ENCODE measurements at places on chromosomes 7 and 10.
A peak's percentile ranks its signal among the peaks of the same experiment; 100 is the strongest.

- DNase-seq, result peak; percentile 16
Measured at GRCh38 chr7:80918399-80918798, 452 bp downstream of the SEMA3C start.

DNA sequence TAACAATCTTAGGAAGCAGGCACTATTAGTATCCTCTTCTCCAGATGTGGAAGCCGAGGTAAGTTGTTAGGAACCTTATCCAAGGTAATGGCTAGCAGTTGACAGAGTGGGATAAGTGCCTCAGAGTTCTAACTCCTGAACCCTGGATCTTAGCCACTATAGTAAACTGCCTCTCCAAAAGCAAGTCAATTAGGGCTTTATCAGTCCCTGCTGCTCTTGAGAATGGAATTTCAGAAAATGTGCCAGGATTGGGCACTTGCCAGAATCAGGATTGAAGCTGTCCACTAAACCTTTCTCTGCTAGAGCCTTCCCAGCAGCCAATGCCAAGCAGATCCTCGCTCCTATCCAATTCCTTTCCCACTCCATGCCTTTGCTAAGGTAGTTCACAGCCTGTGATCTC, 777.5 kb upstream of the POM121L12 start:
- no peak for DNase-seq

DNA sequence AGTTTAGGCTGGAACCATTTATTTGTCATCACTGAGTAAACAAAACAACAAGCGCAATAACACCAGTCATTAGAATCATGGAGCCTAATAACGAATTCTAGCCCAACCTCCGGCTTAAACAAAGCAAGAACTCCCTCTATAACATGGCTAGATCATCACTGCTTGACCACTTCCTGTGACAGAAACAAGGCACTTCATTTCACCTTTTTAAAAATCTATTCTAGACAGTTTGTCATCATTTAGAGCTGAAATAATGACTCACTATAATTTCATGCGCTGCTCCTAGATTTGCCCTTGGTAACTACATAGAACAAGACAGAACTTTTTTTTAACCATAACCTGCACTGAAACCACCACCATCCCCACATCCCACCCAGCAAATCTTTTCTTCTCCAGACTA, 81.3 kb downstream of the OSBPL3 start:
- no peak for DNase-seq

DNA sequence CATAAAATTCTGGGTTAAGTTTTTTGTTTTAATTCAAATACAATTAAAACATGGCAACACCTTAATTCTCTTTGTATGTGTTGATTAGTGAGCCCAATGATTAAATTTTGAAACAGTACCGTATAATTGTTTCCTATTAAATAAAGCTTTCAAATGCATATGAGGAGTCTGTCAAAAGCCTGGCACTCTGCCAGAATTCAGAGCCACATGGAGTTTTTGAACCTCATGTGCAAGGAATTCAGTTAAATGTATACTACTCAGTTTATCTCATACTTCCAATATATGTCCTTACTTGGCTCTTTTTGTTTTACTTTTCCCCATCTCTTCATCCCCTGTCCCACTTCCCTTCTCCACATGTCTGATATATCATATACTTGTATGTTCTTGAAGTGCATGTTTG, 165.6 kb upstream of the FAM3C start:
- DNase-seq, result no peak

- DNase-seq, result no peak
Measured at GRCh38 chr10:71266918-71267442, 52.1 kb upstream of the SLC29A3 start.

DNA sequence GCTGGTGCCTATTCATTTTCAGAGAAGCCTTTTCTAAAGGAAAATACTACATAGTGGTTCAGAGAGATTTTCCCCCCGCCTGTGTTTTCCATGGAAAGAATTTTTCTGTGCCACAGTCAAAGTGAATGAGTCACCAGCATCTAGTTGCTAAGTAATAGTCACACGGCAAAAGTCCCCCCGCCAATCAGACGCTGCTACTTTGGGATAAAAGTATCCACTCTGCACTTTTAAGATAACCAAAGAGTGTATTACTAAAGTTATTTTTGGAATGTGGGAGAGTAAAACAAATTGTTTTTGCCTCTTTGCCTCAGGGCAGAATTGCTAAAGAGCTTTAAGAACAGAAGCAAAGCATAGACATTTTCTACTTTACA, 23.5 kb downstream of the ABLIM1 start:
- no peak for DNase-seq

- DNase-seq, result no peak
Measured at GRCh38 chr7:21352540-21353387, 75.1 kb upstream of the SP4 start.

GRCh38 chr7:101370836-101371235, 8.2 kb downstream of the COL26A1 start:
- no peak for DNase-seq

DNA sequence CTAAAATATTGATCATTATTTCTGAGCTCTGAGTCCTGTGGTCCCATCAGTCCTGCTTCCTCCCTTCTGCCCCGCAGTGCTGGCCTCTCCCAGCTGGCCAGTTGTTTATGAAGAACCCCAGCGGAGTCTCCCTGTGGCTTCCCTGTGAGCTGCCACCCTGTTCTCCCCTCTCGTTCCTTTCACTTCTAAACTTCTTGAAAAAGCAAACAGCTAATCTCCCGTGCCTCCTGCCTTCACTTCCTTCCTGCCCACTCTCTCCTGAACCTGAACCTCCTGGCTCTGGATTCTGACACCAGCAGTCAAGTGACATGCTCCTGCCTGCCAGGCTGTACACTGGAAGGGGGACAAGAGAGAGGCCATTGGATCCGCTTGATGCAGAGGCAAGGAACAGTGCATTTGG, 63.7 kb upstream of the ZPBP start:
- no peak for DNase-seq

- DNase-seq, result peak; percentile 66
Measured at GRCh38 chr10:23293145-23293724, 51.4 kb downstream of the C10orf67 start.

GRCh38 chr7:80186721-80187120, 52.1 kb downstream of the GNAI1 start:
- DNase-seq, result no peak

GRCh38 chr10:61140765-61141392, 196.9 kb upstream of the RHOBTB1 start:
- DNase-seq, result no peak

GRCh38 chr10:47165711-47166404, 134.1 kb upstream of the GDF10 start:
- DNase-seq, result no peak

DNA sequence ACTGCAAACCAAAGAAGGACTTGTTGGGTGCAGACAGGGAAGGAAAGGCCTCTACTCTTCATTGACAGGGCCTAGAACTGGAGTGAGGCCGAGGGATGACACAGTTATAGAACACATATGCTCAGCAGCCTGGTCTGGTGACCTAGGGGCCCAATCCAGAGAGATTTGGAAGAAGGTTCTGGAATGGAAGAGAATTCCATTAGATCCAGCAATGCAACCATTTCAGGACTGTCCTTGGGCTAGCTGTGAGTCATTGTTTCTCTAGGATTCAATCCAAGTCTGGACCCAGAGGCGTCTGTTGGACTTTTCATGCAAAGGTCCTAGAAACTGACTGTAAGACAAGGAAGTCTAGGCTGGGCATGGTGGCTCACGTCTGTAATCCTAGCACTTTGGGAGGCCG, 59.2 kb downstream of the WIPF3 start:
- no peak for DNase-seq

DNA sequence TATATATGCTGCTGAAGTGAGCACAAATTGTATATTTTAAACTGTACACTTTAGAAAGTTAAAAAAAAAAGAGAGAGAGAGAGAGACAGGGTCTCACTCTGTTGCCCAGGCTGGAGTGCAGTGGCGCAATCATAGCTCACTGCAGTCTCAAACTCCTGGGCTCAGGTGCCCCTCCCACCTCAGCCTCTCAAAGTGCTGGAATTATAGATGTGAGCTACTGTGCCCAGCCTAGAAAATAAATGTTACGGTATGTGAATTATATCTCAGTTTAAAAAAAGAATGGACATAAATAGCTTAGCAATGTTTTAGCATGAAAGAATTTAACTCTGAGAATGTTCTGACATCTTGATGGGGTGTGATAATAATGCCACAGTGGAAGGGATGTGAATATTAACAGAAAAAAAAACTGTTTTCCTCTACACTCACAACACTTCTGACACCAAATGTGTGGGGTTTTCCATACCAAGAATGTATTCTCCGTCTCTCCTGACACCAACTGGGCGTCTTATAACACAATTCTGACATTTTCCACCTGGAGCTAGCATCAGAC, 162.1 kb downstream of the PLCE1 start:
- no peak for DNase-seq

DNA sequence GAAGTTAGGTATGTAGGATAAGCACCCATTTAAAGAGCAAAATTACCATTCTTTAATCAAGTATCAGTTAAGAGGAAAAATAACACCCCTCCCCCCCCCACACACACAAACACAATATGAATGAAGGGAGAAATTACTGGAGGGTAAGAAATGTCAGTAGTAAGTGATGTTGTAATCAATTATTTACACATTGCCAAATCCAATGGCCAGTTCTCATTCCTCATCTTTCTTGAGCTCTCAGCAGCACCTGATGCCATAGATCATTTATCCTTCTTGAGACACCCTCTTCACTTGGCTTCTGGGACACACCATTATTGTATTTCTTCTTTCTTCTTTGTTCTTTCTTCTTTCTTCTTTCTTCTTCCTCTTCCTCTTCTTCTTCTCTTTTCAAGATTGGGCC, 33.7 kb upstream of the FAM3C start:
- DNase-seq, result no peak

GRCh38 chr7:123472750-123473445, 61.5 kb downstream of the IQUB start:
- no peak for DNase-seq

DNA sequence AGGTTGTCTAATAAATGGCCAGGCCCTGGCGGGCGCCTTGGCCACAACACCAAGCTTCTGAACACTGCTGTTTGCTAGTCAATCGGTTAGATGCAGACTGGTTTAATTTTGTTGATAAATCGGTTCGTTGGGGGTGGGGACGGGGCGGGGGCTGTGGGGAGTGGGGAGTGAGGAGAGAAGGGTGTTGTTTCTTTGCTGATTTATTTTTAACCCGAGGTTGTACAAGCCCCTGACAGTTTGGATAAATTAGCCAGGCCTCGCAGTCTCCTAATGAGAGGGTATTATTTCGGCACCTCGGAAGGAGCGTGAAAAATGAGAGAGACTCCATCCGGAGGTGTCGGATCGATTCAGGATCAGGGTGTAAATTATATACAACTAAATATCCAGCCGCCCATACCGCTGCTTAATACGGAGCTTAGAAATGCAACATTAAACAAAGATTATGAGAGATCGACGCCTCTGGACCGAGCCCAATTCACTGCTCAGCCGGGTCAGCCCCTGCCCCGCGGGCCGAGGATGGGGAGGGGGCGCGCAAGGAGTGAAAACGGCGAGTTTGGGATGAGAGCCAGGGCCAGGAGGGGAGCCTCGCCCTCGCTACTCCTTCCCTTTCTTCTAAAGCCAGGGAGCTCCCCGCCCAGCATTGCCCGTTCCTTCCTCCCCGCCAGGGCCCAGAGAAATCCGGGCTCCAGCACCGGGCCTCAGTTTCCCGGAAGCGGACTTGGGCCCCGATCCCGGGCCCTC, 8.0 kb downstream of the UNCX start:
- DNase-seq, result no peak

- DNase-seq, result no peak
Measured at GRCh38 chr7:33109758-33110238, 594 bp upstream of the RP9 start.

DNA sequence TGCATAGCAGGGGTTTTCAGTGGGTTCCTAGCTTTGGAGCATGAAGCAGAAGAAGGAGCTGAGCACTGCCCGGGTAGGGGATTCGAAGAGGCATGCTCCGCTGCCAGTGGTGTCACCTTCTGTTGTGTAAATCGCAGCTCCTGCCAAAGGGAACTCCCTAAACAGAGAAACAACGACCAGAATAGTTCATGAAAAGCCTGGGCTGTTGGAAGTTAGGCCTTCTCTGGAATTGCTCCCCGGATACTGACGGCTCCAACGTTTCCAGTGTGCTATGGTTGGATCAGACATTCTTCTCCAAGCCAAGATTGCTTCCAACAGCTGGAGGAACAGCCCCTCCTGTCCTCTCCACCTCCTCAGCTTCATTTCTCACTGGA, 546.0 kb upstream of the FZD8 start:
- no peak for DNase-seq

GRCh38 chr10:124911124-124912067, 30.5 kb upstream of the ZRANB1 start:
- no peak for DNase-seq

- DNase-seq, result no peak
Measured at GRCh38 chr10:48999346-48999745, 59.7 kb upstream of the LRRC18 start.

DNA sequence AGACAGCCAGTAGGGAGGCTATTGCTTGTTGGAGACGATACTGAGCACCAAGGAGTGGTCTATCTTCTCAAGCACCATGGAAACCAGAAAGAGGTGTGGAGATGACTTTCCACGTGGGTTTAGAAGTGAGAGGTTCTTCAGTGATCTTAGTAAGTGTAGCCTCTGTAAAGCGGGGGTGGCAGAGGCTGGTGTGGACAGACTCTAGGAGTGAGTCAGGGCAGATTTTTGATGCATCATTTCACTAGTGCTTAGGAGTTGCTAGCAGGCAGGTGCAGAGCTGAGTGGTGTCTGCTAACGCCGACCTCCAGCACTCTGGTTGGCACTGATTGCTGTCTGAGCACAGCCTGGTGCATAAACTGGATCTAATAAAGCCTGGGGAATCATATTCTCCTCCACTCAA, 78.4 kb upstream of the ADO start:
- no peak for DNase-seq

- no peak for DNase-seq
Measured at GRCh38 chr10:83806717-83807116, 332.6 kb upstream of the GHITM start.
